ENCODE measurements at places on chromosomes 4 and X.

- no peak for DNase-seq
These were observed 138.2 kb downstream of the CAMK2D start for GRCh38 chr4:113623274-113623894.

GRCh38 chr4:187770345-187770744 is 225.2 kb upstream of the ZFP42 start:
- DNase-seq = no peak

DNA sequence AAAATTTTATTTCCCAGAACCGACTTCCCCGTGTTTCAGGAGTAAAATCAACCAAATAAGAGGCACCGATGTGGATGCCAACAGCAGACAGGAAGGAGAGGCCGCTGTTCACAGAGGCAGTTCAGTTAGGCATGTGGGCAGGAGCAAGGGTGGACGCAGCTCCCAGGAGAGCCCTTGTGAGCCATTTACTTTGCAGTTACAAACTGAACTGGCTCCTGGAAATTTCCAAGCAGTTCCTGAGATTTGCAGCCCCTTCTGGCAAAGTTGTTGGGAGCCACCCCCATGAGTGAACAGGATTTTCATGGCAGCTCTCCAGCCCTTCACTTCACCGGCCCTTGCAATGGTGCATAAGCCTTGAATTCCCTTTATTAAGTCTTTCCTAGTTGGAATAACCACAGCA is 189.1 kb downstream of the AFAP1 start:
- DNase-seq = no peak

GRCh38 chr4:67926485-67926884 is 36.8 kb downstream of the TMPRSS11A start:
- DNase-seq = no peak

- no peak for DNase-seq
These were observed 659.8 kb upstream of the DIPK2B start for GRCh38 chrX:45860450-45860849.
